ENCODE measurements at places on chromosomes 1 and 21.

DNA sequence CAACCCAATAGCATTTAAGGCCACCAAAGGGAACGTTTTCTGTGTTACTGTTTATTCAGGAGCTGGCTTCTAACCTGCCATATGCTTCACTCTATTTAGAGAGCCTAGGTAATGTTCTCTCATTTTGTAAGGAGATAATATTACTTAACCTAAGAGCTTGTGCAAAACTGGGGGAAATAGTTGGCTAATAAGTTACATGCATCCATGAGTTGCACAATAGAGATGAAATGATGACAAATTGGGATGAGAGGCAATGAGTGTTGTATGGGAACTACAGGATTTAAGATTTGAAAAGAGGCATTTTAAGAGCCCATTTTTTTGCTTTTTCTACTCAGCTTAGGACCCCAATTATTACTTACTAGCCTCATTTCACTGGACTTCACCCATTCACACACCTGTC is 151.0 kb downstream of the ST6GALNAC3 start:
- DNase-seq = peak; percentile 59

DNA sequence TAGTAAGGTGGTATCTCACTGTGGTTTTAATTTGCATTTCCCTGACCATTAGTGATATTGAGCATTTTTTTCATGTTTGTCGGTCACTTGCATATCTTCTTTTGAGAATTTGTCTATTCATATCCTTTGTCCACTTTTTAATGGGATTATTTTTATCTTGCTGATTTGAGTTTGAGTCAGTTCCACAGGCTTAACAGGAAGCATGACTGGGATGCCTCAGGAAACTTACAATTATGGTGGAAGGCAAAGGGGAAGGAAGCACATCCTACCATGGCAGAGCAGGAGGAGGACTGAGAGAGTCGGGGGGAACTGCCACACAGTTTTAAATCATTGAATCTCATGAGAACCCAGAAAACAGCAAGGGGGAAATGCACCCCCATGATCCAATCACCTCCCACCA is 51.1 kb downstream of the ODF2L start:
- DNase-seq = no peak

- DNase-seq = no peak
These were observed 23.1 kb upstream of the DNASE2B start for GRCh38 chr1:84374991-84375696.

- DNase-seq = no peak
These were observed 39.3 kb upstream of the ZBTB18 start for GRCh38 chr1:244011786-244012185.

DNA sequence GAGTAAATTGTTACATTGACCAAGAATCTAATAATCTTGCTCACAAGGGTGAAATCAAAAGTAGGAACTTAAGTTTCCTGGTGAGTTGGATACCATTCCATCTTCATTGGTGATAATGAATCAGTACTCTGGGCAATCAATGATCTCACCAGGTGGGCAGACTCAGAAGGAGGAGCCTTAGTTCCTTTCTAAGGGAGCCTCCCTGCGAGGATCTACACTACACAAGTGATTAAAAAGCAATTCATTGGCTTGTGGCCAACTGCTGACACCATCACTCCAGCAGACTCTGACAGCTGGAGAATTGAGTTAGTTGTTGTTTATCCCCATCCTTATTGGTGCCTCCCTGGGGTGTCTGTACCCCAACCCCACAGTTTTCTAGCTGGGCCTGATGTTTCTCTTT is 84.1 kb upstream of the VANGL1 start:
- no peak for DNase-seq

- peak; percentile 53 for DNase-seq
These were observed 11.4 kb upstream of the MTARC1 start for GRCh38 chr1:220775240-220775853.

DNA sequence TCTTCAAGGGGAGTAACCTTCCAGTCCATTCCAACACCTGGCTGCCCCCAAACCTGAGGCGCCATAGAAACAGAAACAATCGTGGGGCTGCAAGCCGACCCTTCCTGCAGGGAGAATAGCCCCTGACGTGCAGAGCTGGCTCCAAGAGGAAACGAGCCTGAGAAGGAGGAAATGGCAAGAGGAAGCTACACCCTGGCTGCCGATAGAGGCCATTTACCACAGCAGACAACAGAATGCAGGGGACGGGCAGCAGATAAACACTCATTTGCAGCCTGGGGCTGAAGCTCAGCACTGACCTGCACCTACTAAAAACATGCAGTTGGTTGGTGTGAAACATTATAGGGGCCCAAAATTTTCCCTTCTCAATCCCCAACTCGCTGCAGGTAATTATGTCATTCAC is 8.7 kb upstream of the TDRD10 start:
- peak; percentile 74 for DNase-seq

- DNase-seq = no peak
These were observed 20.2 kb upstream of the ACTA1 start for GRCh38 chr1:229454056-229454455.

- no peak for DNase-seq
These were observed 22.4 kb upstream of the MAGOH start for GRCh38 chr1:53260631-53261247.

- DNase-seq = peak; percentile 33
These were observed 32.8 kb downstream of the C2CD2 start for GRCh38 chr21:41921021-41921420.

DNA sequence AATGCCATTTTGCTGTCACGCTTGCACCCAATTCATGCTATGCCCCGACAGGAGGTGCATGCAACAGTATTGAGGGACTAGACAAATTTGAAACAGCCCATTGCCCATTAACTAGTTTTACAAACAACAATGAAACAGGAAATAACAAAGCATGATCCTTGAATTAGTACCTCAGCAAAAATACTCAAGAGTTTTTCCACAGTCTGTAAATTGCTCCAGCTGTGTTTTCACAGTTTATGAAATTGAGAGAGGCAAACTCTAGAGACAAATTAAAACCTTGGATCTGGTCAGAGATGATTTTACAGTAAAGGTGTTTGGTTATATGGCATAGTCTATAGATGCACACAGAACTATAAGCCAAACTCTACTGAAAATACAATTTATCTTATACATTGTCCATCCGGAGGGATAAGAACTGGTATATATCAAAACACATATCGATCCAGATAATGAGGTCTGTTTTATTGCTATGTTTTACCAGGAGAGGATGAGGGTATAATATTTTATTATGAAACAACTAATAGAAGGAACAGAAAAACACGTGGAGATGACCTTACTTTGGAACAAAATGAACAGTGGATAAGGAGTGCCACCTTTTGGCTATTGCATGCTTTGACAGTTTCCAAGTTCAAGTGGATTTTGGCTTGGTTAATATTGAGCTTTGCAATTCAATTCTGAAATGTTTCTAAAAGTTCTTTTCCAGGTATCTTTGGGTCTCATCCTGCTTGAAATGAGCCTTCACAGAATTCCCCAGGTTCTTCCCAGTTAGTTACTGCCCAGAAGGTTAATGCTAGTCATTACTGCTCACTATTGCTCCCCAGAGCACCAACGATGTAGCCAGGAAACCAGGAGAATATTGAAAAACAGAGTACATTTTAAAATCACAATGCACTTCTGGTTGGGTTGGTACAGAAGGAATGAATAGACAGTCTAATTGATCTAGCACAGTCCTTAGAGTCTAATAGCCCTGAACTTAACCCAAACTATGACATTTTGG is 45.7 kb downstream of the ZC3H11B start:
- peak; percentile 76 for DNase-seq

DNA sequence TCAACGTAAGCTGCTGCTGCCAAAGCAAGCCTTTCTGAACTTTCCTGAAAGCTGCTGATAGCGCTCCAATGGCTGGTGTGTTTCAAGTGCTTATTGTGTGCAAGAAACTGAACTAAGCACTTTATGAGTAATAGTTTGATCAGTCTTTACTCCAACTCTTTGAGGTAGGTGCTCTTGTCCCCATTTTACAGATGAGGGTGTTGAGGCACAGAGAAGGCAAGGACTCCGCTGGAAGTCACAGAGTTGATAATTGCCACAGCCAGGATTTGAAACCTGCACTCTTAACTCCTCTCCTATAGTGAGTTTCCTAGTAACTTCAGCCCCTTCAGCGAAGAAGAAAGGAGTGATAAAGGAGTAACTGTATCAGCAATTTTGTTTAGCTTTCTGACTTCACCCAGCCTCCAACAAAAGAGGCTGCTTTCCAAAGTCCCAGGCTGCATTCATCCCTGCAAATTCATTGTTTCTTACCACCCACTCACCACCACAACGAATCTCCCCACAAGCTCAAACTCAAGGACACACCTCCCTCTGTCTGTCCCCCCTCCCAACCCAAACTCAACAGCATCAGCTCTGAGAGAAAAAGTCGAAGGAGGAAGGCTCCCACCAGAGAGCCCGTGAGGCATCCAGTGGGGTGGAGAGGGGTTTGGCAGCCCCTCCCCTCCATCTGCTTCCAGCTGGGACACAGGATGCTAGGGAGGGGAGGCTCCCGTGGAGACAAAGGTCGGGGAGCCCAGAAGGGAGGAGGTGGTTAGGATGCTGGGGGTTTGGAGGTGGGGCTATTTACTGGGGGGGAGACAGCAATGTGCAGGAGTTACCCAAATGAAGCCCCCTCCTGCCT is 139.6 kb downstream of the NAV1 start:
- no peak for DNase-seq

DNA sequence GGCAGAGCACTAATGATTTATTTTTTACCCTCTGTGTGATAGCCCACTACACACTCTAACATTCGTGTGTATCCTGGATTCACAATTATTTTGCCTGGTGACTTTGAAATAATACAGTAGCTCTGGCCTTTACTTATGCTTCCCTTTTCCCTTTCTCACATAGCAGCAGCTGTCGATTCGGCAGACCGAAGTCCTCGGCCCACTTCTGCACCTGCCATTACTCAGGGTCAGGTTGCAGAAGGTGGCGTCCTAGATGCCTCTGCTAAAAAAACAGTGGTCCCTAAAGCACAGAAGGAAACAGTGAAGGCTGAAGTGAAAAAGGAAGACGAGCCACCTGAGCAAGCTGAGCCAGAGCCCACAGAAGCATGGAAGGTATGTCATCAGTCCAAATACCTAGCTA is 70.8 kb downstream of the TMEM200B start:
- no peak for DNase-seq

DNA sequence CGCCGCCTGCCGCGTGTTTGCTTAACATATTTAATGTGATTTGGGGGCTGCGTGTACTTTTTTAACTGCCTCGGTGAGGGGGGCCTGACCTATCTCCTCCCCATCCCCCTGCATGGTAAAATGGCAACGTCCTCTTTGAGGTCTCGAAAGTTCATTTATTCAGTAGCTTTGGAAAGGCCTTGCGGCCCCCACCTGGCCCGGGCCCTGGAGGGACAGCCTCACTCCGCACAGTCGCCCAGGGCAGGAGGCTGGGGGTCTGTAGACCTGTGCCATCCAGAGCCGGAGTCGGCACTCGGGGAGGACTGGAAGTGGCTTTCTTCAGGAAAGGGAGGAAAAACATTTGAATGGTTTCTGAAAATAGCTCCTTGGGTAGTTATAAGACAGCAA is 38.0 kb upstream of the ACTRT2 start:
- DNase-seq = no peak

- no peak for DNase-seq
These were observed at the start of gene ANGPTL1 for GRCh38 chr1:178870944-178871343. Gene ANGPTL1, minus strand, starts transcription at chr1:178871077. Its CDS starts 5,301 bp downstream, at chr1:178865776.

DNA sequence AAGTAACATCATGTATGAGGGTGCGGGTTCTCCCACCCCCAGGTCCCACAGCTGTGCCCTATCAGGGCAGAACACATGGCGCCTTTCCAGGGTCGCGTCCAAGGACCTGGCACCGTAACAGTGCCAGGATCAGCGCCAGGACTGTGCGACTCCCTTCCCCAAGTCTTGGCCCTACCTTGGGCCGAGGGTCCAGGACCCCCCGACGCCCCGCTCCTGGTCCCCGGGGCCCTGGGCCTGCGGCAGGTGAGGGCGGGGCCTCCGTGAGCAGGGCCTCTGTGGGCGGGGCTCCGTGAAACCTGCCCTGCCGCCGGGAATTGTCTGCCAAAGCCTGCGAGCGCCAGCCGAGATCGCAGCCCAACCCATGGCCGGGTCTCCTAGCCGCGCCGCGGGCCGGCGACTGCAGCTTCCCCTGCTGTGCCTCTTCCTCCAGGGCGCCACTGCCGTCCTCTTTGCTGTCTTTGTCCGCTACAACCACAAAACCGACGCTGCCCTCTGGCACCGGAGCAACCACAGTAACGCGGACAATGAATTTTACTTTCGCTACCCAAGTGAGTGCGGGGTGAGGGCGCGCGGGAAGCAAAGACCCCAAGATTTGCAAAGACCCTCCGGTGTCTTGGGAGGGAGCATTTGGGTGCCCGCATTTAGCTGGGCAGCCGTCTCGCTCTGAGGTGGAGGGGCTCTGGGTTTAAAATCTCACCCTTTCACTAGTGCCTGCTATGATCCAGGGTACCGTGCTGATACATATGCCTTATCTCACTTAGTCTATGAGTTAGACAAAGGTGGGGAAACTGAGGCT is at the start of gene RHBG:
Gene RHBG, plus strand, starts transcription at position 323 of the 796 bp plus-strand sequence. Its CDS starts 39 bp downstream, at position 362.
- peak; percentile 48 for DNase-seq

DNA sequence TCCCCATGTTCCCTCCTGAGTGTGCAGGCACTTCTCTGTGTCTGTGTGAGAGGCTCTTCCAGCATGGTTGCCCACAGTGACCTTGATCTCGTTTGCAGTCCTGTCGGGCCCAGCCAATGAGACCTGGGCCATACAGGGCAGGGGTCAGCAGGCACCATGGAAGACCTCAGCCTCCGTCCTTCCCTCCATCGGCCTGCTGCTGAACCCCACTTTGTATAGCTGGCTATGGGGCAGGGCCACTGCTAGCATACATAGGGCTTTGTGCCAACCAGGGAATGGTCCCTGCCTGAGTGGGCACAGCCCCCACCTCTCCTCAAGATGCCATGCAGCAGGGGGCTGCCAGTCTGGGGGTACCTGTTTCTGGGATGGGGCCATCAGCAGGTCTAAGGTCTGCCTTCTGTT is 3.8 kb downstream of the C1orf35 start:
- DNase-seq = no peak

GRCh38 chr1:79363430-79363829 is 356.9 kb upstream of the ADGRL4 start:
- no peak for DNase-seq

GRCh38 chr21:33018707-33019465 is 6.8 kb upstream of the OLIG2 start:
- no peak for DNase-seq

DNA sequence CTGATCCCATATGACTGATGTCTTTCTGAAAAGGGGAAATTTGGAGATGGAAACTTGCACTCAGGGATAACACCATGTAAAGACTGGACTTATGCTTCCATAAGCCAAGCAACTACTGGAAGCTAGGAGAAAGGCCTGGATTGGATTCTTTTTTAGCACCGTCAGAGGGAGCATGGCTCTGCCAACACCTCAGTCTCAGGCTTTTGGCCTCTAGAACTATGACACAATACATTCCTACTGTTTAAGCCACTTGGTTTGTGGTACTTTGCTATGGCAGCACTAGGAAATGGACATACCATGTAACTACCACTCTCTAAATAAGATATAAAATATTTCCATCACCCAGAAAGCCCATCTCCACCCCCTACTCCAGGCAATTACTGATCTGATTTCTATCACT is 139.7 kb downstream of the CYYR1 start:
- DNase-seq = no peak

- DNase-seq = no peak
These were observed 2.2 kb upstream of the HFM1 start for GRCh38 chr1:91406773-91407389.

- DNase-seq = no peak
These were observed 42.9 kb downstream of the CAPZB start for GRCh38 chr1:19442154-19443096.

- DNase-seq = peak; percentile 3
These were observed 92.0 kb downstream of the IER5 start for GRCh38 chr1:181180407-181181031.

Data from suppressor macrophage treated with lipopolysaccharide for 1 hour (primary cell).